ENCODE measurements at places on chromosomes 1 and 21. TPM values are rescaled to one million over a fixed set of nuclear protein-coding genes. Genes with fewer than 3 reads are reported as not detected.

GRCh38 chr21:41817228-41817627, 50.4 kb upstream of the RIPK4 start:
- peak; percentile 44 for DNase-seq

DNA sequence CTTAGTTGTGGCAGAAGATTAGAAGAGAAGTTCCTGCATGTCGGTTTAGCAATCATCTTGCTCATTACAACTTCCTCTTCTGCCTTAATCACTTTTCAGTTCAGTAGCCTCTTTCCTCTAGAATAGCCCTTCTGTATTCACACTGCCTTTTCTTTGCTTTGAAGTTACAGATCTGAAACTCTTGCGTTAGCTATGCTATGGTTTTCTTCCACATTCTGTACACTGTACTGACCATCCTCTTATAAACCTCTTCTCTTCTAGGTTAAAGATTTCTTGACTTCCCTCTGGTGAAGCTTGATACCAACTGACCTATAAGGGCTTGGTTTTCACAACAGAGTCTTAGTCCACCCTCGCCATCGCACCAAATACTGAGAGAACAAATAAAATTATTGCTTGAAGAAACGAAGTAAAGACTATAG, 35.0 kb downstream of the C21orf91 start:
- DNase-seq: no peak

MPL gene
- 0.12 TPM for polyA plus RNA-seq

DNA sequence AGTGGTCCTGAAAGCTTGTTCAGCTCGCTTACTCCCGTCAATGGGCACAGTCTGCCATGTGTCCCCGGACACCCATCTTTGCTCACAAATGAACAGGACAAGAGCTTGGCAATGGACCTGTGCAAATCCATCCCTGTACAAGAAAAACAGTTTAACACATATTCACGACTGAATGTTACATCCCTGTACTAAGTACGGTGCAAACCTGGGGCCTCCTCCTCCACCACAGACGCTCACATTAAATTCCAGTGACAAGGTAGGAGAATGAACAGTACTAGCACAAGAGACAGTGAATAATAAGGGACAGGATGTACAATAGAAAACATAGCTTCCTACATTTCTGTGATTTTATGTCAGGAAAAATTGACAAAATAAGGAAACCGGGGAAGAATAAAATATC, 187.7 kb downstream of the ASTN1 start:
- no peak for DNase-seq

OR10J1 gene
- polyA plus RNA-seq: not detected

DNA sequence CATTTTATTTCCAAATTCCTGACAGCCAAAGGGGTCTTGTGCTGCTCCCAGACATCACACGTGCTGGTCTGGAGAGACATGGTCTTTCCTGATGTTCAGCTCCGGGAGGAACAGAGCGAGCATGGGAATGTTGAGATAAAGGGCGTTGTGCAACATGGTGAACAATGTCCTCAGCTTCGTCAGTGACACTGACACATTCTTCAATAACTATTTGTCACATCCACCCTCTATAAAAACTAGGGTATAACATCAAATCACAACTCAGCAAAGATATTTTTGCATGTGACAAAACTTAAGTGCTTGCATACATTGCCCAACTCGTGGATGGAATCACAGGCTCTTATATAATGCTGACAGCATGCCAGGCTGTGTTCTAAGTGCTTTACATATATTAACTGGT, 42.4 kb upstream of the GRHL3 start:
- DNase-seq: no peak

VCAM1 gene
- 7.6 TPM for polyA plus RNA-seq

Data from lung (tissue), 17 donors.